Stimulated activated CD4-positive, alpha-beta T cell treated with anti-CD3 and anti-CD28 coated beads, Interleukin-2, amount 100 ng/mL, for 24 hours (primary cell): ENCODE measurements at places on chromosomes 4 and X.

DNA sequence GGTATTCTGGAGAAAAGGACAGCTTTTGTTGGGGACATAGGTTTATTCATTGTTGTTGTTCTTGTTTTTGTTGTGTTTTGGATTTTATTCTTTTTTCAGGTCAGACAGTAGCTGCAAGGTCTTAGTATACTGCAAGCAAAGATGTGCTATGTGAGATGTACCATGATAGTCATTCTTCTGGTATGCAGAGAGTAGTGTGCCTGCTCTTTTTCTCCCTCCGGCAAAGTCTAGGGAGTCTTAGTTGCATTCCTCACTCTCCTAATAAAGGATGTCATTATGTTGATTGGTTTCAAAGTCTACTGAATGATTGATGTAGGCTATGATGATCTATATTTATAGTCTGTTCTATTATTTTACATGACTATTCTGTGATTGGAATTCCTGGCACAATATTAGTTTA, 119.9 kb upstream of the POF1B start:
- DNase-seq: no peak

GRCh38 chrX:74280759-74281158, 23.2 kb upstream of the ZCCHC13 start:
- no peak for DNase-seq

- DNase-seq: no peak
Measured at GRCh38 chr4:105714071-105714521, 5.5 kb downstream of the GSTCD start.

- no peak for DNase-seq
Measured at GRCh38 chr4:123856689-123857545, 460.3 kb downstream of the SPRY1 start.

DNA sequence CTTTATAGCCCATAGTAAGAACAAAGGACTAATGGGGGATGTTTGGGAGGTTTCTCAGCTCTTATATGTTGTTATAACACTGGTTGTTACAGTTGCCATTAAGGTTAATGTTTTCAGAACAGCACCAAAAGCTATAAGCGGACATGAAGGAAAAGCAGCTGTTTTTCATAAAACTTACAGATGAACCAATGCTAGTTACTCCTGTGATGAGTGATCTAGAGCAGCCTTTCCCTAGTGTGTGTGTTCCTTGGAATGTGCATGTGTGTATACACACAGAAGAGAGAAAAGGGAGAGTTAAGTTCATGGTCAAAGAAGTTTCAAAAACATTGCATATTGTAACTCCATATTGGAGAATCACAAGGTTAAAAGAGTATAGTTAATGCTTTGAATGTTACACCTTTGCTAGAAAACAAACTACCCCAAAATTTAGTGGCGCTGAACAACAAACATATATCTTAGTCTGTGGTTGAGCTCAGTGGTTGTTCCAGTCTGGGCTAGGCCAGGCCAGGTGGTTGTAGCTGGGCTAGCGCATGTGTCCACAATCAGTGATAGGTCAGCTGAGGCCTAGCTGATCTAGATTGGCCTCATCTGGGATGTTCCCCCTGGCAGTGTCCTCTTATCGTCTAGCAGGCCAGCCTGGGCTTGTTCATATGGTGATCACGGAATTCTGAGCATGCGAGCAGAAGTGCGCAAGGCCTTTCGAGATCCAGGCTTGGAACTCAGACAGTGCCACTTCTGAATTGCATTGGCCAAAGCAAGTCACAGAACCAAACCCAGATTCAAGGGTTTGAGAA, 151.0 kb downstream of the NHS start:
- DNase-seq: no peak
